NCI-H2171 (cell line): ENCODE measurements at places on chromosomes 11 and 22.

DNA sequence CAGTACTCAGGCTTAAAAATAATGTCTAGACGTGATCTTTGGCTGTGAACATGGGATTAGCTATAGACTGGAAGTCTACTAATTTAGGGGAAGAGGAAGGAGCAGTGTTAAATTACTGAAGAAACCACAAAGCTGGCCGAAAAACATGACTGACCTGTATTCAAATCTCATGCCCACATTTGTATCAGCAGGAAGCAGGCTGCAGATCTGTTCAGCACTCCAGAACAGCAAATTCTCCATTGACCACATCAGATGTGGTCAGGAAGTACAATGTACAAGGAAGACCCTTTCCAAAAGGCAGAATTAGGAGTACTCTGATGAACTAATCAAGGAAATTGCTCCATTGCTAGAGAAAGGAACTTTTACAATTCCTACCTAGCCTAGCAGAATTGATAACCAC lies 31.7 kb downstream of the DCDC1 start:
- no peak for DNase-seq

- DNase-seq = no peak
Observed at GRCh38 chr11:8740129-8740528, 57.5 kb downstream of the RPL27A start.

DNA sequence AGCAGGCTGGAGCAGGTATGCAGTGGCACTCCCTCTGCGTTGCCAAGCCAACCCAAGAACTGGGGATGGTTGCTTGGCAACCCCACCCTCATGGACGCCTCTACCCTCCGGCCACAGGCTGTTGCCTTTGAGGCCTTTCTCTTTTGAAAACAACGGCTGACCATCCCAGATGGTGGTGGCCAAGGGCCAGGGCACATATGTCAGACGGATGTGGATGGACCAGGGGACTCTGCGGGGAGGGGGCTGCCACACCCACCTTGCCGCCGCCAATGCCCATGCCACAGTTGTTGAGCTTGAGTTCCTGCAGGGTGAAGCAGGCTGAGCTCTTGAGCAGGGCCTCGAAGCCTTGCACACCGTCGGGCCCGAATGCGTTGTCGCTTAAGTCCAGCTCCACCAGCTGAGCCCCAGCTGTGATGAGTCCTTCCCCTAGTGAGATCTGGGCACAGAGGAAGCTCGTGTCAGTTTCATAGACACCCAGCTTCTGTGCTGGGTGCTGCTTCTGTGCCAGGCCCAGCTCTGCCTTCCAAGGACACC lies 21.5 kb downstream of the RANGAP1 start:
- no peak for DNase-seq

DNA sequence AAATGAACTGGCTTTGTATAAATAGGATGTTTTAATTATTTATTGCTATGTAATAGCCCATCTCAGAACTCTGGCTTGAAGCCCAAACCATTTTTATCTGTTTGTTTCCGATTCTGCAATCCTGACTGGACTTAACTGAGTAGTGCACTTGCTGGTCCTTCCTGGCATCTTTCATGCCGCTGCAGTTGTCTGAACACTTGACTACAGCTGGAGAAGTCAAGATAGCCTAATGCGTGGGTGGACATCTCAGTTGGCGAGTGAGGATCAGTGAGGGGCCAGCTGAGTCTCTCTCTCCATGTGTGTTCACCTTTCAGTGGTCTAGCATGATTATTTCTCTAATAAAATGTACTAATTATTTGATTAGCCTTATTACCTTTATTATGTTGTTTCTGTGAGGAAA lies 105.8 kb downstream of the PRMT3 start:
- no peak for DNase-seq

DNA sequence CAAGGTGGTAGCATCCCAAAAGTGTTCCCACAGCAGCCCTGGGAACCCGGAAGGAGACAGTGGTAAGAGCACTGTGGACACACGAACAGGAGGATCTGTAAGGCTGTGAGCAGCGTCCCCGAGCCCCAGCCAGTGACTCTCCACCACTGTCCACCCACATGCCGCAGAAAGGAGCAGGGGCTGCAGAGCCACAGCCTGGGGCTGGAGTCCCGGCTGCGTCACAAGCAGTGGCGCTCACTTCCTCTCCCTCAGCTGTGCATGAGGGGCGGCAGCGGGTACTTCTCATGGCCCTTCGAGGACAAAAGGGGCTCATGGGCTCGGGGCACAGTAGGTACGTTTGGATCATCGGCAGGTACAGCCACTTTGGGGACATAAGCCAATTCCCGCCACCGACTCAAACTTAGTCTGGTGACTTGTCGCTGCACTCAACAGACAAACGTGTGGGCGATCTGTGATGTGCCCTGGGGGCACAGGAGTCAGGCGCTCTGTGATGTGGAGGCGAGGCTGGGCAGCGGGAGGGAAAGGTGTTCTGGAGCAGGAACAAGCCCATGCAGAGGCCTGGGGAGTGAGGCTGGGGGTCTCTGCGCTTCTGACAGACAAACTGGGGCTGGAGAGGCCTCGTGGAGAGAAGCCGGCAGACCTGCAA lies 68.5 kb downstream of the SCUBE1 start:
- DNase-seq = no peak

- no peak for DNase-seq
Observed at GRCh38 chr11:124725719-124726105, 14.0 kb upstream of the NRGN start.

DNA sequence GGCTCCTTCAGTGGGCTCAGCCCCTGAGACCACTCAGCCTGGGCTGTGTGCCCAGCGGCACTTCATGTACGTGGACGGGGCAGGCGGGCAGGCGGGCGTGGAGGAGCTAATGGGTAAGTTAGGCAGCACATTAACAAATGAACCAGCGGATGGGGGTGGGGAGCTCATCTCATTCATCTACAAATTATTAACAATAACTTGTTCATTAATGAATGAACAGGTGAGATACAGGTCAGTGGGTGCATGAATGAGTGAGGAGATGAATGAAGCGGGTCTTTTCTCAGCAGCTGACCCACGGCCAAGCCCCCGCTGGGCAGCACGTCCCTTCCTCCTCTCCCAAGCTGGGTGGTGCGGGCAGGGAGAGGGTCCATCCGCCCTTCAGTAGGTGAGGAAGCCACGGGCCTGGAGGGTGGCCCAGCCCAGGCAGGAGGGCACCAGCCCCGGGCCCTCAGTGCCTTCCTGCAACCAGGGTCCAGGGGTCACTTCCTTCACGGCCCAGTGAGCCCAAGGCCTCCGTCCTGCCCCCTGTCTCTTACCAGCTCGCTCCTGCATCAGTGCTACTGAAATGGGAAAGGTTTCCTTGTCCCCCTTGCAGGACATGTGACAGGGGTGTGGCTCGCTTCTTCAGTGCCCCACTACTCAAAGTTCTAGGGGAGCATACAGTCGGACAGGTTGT lies 60.5 kb upstream of the KCNQ1OT1 start:
- DNase-seq = no peak

GRCh38 chr11:129434641-129435498 lies 59.2 kb downstream of the BARX2 start:
- no peak for DNase-seq

- no peak for DNase-seq
Observed at GRCh38 chr11:97622795-97623194, 1233.0 kb downstream of the JRKL start.

GRCh38 chr11:12165237-12165875 lies 55.0 kb downstream of the MICAL2 start:
- DNase-seq = no peak
